ENCODE measurements at places on chromosomes 6 and 20.

- no peak for DNase-seq
Measured at GRCh38 chr20:51769976-51770615, 1.9 kb upstream of the ATP9A start.

- no peak for DNase-seq
Measured at GRCh38 chr6:22320750-22321149, 23.9 kb upstream of the PRL start.

DNA sequence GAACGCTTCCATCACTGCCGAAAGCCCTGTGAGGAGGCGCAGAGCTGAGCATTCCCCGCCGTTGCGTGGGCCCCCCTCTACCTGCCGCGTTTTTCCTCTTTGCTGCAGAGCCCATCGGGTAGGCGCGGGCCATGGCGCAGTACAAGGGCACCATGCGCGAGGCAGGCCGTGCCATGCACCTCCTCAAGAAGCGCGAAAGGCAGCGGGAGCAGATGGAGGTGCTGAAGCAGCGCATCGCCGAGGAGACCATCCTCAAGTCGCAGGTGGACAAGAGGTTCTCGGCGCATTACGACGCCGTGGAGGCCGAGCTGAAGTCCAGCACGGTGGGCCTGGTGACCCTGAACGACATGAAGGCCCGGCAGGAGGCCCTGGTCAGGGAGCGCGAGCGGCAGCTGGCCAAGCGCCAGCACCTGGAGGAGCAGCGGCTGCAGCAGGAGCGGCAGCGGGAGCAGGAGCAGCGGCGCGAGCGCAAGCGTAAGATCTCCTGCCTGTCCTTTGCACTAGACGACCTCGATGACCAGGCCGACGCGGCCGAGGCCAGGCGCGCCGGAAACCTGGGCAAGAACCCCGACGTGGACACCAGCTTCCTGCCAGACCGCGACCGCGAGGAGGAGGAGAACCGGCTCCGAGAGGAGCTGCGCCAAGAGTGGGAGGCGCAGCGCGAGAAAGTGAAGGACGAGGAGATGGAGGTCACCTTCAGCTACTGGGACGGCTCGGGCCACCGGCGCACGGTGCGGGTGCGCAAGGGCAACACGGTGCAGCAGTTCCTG is 693 bp downstream of the FAM50B start:
- DNase-seq: no peak

GRCh38 chr6:91149246-91149955 is 562.5 kb upstream of the MAP3K7 start:
- DNase-seq: no peak

- DNase-seq: no peak
Measured at GRCh38 chr20:32920066-32920465, 61.3 kb downstream of the EFCAB8 start.

DNA sequence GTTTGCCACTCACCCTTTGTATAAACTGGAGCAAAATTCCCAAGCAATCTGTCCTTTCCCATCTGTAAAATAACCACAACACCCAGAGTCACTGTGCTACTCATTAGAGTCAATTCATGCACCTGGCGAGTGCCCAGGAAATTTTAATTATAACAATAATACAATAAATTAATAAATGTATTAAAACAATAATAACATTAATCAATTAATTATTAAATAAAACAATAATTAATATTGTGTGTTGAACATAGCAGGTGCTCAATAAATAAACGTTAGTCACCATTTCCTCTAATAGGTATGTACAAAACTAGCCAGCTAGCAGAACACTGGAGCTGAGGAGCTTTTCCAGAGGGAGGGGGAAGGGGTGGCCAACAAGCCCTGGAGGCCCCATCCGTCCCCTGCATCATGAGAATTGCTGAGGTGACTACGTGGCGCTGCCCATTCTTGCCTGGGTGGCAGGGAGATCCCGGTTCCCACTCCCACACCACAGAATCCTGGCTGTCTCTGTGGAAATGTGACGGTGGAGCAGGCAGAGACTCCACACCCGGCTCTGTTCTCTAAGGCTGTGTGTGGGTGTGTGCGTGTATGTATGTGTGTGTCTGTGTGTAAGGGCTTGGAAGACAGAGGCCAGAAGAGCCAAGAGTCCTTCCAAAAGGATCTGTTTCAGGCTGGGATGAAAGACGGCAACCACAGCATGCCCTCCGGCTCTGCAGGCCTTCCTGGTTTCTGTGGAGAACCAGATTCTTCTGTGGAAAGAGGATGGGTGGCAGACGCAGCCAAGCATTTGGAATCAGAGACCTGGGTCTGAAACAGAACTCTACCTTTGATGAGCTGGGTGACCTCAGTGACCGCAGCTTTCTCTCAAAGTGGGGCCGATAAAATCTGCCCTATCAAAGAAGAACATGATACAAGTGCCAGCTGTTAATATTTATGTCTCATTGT is 18.8 kb upstream of the EZR start:
- DNase-seq: no peak

DNA sequence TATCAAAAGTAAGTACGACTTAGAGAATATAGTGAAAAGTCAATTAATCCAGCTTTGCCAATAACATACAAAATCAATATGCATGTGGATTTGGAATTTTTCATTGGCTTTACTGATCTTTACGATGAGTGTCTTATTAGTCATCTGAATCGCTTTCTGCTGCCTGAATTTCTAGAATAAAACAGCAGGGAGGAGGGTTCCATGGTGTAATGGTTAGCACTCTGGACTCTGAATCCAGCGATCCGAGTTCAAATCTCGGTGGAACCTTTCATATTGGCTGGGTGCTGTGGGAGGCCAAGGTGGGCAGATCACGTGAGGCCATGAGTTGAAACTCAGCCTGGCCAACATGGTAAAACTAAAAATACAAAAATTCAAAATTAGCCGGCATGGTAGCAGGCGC is 448.8 kb downstream of the RNF144B start:
- no peak for DNase-seq

DNA sequence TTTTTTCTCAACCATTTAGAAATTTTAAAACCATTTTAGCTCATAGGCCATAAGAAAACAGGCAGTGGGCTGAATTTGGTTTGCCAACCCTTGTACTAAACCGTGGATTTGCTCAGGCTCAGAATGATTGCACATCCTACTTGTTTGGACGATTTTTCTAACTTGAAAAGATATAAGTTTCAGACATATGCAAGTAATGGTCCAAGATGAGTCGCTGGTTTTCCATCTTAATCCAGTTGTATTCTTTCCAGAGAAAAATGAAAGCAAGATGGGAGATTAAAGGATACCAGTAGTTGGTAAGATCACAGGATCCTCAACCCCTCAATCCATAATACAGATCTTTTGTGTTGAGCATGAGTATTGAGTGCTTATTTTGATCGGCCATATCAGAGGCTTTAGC is 250.9 kb downstream of the TINAG start:
- no peak for DNase-seq

- DNase-seq: peak; percentile 35
Measured at GRCh38 chr20:53883098-53883911, 187.1 kb downstream of the BCAS1 start.

- DNase-seq: no peak
Measured at GRCh38 chr20:21511850-21512633, 1.8 kb downstream of the NKX2-2 start.

- no peak for DNase-seq
Measured at GRCh38 chr6:20413826-20414225, 12.1 kb downstream of the E2F3 start.

DNA sequence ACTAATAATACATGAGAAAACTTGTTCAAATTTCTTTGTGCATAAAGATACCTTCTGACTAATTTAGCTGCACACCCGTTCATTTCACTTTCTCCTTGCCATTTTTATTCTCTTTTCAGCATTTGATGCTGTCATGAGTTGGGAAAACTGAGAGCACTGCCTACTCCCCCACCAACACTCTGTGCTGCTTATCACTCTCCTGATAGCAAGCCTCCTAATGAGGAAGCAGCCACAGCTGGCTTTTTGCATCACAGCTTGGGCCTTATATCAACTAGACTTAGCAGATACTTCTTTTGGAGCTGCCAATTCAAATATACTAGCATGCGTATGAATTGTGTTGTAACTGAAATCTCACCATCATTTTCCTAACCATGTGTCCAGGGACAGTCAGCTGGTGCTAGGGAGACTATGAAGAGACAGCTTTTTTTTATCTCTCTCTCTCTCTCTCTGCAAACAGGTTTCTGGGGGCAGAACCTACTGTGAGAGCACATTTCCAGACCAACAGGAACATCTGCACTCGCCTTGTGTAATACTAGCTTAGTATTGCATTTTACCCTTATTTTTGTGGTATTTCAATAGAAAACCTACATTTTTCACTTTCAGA is 699.0 kb downstream of the KHDRBS2 start:
- no peak for DNase-seq

DNA sequence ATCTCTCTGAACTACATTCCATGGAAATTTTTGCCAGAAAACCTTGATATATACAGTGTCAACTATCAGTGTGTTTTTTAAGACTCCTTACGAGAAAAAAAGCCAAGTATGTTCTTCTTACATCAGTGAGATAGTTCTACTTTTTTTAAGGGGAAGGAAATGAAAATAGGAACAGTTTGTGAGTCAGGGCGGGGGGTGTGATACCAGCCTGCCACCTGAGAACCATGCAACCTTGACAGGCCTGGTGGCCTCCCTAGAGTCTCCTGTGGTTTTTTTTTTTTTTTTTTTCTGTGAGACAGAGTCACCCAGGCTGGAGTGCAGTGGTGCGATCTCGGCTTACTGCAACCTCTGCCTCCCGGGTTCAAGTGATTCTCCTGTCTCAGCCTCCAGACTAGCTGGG is 96.3 kb upstream of the GCM1 start:
- peak; percentile 17 for DNase-seq

DNA sequence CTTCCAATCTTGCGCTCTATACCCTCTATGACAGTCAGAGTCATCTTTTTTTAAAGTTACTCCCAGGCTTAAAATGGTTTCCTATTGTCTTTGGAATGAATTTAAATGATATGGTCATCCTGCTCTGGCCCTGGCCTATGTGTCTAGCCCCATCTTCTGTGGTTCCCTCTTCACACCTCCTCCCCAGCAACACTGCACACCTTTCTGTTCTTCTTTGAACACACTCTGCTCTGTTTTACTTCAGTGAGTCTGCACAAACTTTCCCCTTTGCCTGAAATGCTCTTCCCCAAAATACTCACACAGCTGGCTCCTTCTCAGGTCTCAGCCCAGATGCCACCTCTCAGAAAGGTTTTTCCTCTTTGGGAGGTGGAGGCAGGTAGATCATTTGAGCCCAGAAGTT is 132.7 kb downstream of the FYN start:
- DNase-seq: no peak

GRCh38 chr6:15575357-15576033 is 87.3 kb downstream of the DTNBP1 start:
- no peak for DNase-seq

GRCh38 chr20:258963-259362 is 1.4 kb downstream of the DEFB132 start:
- DNase-seq: no peak

GRCh38 chr6:42279966-42280629 is 62.4 kb upstream of the MRPS10 start:
- no peak for DNase-seq

DNA sequence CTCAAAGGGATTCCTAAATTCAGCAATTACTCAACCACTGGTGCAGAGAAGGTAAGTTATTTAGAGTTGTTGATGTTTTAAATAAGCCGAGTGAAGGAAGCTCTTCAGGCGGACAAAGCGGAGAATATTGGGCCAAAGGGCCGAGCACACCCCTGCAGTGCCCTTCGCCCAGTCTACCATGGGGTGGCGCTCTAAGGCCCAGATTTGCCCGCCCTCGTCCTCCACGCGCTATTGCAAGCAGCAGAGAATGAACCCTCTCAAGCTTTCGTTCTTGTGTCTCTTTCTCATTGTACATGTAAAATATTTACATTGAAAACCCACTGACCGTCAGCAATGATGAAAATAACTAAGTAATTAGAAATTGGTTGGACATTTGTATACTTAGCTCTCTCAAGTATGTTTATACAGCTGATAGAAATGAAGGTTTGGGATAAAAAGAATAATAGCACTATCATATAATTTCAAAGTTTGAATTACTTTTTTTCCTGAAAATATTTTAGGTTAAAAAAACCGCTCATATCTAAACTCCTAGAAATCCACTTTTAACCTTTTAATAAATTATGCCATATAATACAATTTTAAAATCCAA is 195.0 kb upstream of the CEP162 start:
- DNase-seq: no peak

DNA sequence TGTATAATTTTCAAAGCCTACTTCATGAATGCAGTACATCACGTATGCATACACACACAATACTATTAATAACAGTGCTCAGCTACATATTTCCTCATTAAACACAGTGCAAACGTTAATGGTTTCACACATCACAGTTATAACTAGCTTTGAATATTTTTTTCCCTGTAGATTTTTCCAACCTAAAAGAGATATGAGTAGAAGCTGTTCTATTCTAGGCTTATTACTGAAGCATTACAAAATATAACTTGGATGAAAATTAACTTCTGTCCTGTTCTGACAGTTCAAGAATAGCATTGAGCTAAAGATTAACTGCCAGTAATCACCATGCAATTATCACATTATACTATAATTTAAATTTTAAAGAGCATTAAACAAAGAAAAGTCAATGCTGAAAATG is 6.2 kb downstream of the LMBRD1 start:
- no peak for DNase-seq

GRCh38 chr6:150905769-150906168 is 40.3 kb downstream of the MTHFD1L start:
- no peak for DNase-seq

DNA sequence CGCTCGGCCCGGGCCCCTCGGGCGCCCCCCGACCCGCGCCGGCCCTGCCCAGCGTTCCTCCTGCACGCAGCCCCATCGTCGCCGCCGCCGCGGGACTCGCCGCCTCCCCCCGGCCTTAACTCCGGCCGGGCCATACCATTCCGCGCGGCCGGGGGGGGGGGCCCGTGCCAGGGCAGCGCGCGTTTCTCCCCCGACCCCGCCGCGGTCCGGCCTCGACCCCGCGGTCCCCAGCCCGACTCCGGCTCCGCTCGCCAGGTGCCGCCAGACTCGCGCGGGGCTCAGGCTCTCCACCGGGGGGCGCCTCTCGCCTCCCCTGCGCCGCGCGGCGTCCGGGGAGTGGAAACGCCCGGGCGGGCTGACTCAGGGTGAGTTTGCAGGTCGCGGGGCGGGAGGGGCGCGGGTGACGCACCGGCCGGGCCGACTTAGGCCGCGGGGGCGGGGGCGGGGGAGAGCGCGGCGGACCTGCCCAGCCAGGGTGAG is at the start of gene SRXN1:
Gene SRXN1, minus strand, starts transcription at position 91 of the 480 bp plus-strand sequence. Its CDS starts 15 bp downstream, at position 76.
- DNase-seq: peak; percentile 82

GRCh38 chr6:46690911-46691451 is 3.3 kb downstream of the TDRD6 start:
- no peak for DNase-seq
